ENCODE measurements at places on chromosomes 3 and 15. TPM values are rescaled to one million over a fixed set of nuclear protein-coding genes. Genes with fewer than 3 reads are reported as not detected.

SLC9C1 gene
- total RNA-seq: not detected

ZNF662 gene
- 0.47 TPM for total RNA-seq

TAGLN3 gene
- total RNA-seq: 1.1 TPM

GPR156 gene
- total RNA-seq: 0.18 TPM

PARP15 gene
- total RNA-seq: 13.2 TPM

LTK gene
- 0.13 TPM for total RNA-seq

LPCAT4 gene
- total RNA-seq: 80.8 TPM

ANKRD34C gene
- not detected for total RNA-seq

TMEM212 gene
- not detected for total RNA-seq

SPINT1 gene
- total RNA-seq: 11.0 TPM

GOLGA8M gene
- total RNA-seq: 1.5 TPM

TWF2 gene
- total RNA-seq: 98.6 TPM

SPATA12 gene
- total RNA-seq: not detected

HHATL gene
- total RNA-seq: not detected

FETUB gene
- total RNA-seq: not detected

KIAA1143 gene
- 39.2 TPM for total RNA-seq

CPB1 gene
- total RNA-seq: not detected

CGNL1 gene
- total RNA-seq: not detected

GOLGA8R gene
- 2.8 TPM for total RNA-seq

KCNAB1 gene
- not detected for total RNA-seq

ISLR2 gene
- not detected for total RNA-seq

TLR9 gene
- not detected for total RNA-seq

CCK gene
- total RNA-seq: not detected

ROPN1 gene
- not detected for total RNA-seq

SAXO2 gene
- total RNA-seq: 0.57 TPM

DPPA2 gene
- not detected for total RNA-seq

MAP1A gene
- total RNA-seq: 2.2 TPM

CLSTN2 gene
- total RNA-seq: not detected

ACOX2 gene
- total RNA-seq: not detected

CHL1 gene
- not detected for total RNA-seq

KNG1 gene
- total RNA-seq: not detected

GOLGA8G gene
- total RNA-seq: not detected

ARHGAP31 gene
- 8.0 TPM for total RNA-seq

RPUSD2 gene
- 22.6 TPM for total RNA-seq

SLC28A1 gene
- not detected for total RNA-seq

MNS1 gene
- total RNA-seq: 0.44 TPM

ZNF385D gene
- not detected for total RNA-seq

SCAANT1 gene
- total RNA-seq: not detected

METTL6 gene
- 15.8 TPM for total RNA-seq

ARMC8 gene
- total RNA-seq: 42.9 TPM
